8988T (cell line): ENCODE measurements at places on chromosomes 12 and 14.

DNA sequence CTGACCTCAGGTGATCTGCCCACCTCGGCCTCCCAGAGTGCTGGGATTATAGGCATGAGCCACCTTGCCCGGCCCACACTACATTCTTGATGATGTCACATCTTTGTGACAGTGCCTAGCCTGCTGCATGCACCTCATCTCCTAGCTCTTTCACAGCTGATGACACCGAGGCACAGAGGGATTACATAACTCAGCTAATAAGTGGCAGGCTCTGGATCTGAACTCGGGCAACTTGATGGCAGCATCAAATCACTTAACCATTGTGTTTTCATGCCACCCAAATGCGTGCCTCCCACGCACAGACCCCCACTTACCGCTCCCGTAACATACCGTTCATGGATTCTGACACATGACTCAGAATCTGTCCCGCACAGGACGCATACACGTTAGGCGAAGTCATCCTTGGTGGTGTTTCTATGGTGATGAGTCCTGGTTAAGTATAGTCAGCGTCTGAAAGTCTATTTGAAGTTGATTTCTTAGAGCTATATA lies 7.4 kb downstream of the TMEM120B start:
- no peak for DNase-seq

DNA sequence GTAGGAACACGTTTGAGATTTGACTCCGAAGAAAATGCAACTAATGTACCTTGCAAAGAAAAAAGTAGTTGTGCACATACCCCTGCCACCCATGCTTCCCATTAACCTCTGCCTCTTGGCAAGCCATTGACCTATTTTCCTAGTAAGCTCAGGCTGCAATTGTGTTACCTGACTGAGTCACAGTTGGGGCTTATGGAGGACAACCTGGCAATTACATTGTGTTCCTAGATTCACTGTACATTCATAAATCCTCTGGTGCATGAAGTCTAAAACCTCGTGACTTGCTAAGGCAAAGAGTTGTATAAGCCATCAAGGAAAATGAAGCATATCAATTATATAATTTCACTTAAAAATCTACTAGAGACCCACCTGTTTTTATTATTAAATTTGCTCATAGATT lies 62.0 kb upstream of the DUSP6 start:
- no peak for DNase-seq

DNA sequence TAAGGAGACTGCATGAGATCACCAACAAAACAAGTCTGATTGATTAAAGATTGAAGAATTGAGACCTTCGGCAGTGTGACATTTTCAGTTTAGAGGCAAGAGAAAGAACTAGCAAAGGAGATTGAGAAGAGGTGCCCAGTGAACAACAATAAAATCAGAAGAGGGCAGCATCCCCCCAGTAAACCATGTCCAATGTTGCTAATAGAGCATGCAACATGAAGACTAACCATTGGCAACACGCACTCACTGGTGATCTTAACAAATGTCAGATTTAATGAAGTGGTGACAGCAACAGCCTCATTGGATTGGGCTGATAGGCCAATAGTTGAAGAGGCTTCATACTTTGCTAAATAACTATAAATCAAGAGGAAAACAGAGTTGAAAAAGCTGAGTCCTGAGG lies 20.7 kb upstream of the TAS2R14 start:
- no peak for DNase-seq

- DNase-seq, result no peak
Observed at GRCh38 chr12:90917431-90917830, 37.5 kb downstream of the CCER1 start.

DNA sequence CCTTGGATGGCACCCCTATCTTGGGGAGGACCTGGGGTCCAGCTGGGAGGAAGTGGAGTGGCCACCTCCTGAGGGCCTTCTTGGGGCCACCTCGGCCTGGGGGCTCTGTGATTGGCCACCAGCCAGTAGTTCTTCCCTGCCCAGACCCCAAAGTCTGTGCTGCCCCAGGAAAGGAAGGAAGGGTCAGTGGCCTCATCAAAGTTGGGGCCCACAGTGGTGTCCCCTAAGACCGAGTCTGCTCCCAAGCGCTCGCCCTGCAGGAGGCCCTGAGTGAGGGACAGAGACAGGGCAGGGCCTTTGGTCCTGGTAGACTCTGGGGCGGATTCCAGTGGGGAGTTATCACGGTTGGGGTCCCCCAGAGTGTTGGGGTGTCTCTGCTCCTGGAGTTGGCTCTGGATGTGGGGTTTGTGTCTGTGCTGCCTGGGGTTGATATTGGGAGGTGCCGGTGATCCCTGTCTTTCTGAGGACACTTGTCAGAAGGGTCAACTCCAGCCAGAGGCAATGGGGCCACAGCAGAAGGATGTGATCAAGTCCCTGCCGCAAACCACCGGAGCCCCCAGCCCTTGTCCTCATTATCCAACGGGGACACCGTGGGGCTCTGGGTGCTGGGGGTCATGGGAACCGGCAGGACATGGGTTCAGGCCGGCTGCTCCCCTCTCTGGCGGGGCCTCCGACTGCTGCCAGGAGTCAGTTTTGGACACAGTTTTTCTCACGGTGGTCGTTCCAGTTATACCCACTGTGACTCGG lies 364.3 kb downstream of the TMEM121 start:
- no peak for DNase-seq

DNA sequence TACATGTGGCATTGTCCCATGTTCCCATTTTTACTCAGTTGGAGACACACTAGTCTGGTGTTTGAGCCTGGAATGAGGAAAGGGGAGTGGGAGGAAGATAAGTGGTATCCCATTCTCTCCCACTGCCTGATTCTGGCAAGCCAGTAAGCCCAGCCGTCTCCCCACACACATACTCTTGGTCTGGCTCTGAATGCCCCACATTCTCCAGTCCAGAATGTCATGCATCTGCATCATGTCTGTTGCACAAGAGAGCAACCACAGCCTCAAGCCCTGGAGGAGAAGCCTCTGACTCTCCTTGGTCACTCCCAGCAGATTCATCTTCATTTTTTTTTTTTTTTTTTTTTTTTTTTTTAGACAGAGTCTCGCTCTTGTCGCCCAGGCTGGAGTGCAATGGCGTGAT lies 48.0 kb downstream of the DRAM1 start:
- no peak for DNase-seq

- no peak for DNase-seq
Observed at GRCh38 chr12:39804898-39805297, 185.3 kb upstream of the ABCD2 start.

- DNase-seq, result no peak
Observed at GRCh38 chr12:14878488-14878887, 7.2 kb downstream of the MGP start.

- DNase-seq, result no peak
Observed at GRCh38 chr14:68216957-68217356, 397.4 kb downstream of the RAD51B start.

GRCh38 chr14:81221579-81222102 lies 882 bp upstream of the GTF2A1 start:
- DNase-seq, result no peak

- no peak for DNase-seq
Observed at GRCh38 chr12:67625004-67625403, 23.5 kb upstream of the DYRK2 start.

- no peak for DNase-seq
Observed at GRCh38 chr12:67662910-67663538, 14.5 kb downstream of the DYRK2 start.

- no peak for DNase-seq
Observed at GRCh38 chr12:59087077-59087673, 166.9 kb upstream of the LRIG3 start.

DNA sequence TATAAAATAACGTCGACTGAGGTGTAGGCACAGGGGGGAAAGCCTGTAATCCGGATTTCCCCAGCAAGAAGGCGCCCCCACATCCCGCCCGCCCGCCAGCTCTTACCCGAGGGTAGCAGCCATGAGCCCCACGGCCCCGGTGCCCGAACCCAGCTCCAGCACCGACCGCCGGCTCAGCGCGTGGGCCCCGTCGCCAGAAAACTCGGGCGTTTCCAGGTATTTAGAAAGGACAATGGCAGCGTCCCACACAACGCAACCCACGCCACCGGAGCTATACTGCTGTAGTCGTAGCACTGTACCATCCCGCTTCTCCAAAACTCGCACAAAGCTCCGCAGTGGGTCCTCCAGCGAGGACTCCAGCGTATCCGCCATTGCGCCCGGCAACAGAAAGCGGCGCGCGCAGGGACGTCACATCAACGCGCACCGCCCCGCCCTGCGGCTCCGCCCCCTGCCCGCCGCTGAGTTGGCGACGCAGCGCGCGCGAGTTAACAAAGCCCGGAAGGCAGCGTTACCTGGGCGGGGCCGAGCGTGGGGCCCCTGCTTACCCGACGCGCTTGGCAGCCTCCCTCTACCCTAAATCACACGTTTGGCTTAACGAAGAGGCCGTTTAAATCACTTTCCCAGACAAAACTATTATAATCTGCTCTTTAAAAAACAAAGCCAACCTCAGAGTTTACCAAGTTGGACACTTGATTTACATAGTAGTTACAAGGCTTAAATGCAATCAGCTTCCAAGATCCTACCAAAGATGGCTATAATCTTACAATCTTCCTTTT lies at the start of gene VCPKMT:
TSS of gene VCPKMT (minus strand) at position 392 of the 776 bp plus-strand sequence. CDS start at position 372, 20 bp downstream.
- DNase-seq, result peak; percentile 70

GRCh38 chr12:28331130-28331529 lies 140.9 kb downstream of the CCDC91 start:
- no peak for DNase-seq

- DNase-seq, result peak; percentile 69
Observed at GRCh38 chr12:124466216-124467128, 100.9 kb downstream of the NCOR2 start.

DNA sequence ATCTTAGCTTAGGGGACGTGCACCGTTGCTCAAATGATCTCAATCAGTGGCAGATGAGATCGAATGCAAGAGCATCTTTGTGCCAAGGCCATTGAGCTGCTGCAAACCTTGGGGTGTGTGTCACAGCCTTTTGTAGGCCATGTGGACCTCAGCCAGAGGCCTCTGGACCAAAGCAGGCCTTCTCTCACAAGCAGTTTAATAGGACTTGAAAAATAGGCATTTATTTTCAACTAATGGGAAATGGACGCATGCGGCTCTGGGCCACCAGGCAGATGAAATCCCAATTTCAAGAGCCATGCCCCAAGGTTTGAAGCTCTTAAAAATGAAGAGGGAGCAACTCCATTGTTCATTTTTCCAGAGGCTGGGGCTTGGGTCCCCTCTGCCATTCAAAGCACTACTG lies 87.3 kb downstream of the TTC7B start:
- DNase-seq, result no peak

DNA sequence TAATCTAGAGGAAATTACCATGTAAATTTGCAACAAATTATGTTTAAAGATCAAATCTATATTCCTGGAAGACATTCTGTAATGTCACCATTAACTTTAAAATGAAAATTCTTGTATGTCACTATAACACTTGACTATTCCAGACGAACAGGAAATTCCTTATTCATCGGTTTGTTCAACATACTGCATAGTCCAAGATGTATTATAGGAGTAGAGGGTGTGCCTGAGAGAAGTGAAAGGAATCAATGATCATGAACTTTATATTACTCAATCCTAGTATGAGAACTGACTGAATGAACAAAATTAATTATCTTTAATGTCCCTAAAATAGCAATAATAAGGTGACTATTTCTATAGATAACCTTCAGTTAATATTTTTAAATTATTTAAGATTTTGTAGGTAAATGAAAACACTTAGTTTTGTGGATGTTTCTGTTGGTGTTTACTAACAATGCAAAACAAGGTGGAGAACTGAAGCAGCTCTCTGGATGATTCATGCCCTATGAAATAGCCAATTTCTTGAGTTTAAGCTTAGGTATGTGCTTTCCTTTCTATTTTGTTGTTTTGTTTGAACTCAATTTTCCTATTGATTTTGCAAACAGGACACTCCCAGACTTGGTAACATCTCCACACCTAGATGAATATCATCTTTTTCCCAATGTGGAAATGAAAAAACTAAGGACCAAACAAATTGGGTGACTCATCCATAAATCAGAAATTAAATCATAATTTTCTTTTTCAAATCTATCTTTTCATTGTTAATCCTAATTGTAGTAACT lies 18.2 kb upstream of the ITPR2 start:
- DNase-seq, result no peak

DNA sequence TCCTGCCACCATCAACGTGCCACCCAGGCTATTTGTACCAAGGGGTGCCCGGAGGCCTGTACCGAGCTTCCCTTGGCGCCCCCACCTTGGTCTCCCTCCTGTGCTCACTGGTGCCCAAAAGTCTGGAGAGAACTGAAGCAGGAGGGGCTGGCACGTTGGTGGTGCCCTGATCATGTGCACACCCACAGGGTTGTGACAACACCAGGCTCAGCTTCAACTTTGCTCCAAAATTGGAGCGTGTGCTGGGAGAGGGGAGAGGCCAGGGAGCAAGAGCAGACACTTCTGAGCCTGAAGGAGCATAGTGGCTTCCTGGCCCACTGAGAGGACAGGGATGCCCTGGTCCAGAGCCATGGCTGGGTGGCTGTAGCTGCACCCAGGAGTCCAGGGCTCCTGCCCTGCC lies 13.0 kb upstream of the LPCAT3 start:
- DNase-seq, result no peak

GRCh38 chr12:48286665-48287064 lies 64.1 kb downstream of the ZNF641 start:
- DNase-seq, result no peak

- DNase-seq, result no peak
Observed at GRCh38 chr14:61322799-61323290, 1.5 kb downstream of the PRKCH start.

DNA sequence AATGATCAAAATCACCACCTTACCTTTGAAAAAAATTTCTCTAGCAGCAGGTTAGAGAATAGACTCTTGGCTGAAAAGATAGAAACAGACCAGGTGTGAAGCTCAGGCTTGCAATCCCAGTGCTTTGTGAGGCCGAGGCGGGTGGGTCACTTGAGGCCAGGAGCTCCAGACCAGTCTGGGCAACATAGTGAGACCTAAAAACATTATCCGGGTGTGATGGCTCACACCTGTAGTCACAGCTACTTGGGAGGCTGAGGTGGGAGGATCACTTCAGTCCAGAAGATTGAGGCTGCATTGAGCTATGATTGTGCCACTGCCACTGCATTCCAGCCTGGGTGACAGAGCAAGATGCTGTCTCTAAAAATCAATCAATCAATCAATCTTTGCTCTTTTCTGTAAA lies 105.3 kb upstream of the TBX3 start:
- DNase-seq, result no peak

DNA sequence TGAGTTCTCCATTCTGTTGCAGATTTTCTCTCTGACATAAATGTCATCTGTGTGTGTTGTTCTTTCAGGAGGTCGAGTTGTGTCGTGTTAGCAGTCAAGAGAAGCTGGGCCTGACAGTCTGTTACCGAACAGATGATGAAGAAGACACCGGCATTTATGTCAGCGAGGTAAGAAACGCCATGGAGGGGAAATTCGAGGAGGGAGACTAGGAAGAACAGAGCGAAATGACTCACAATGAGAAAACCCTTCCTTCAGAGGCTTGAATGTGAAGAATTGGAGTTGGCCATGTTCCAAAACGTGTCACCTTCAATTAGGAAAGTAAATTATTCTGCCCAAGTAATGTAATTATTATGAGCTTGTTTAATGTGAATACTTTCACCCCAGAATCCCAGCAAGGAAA lies 364.5 kb downstream of the PDZRN4 start:
- no peak for DNase-seq

- DNase-seq, result no peak
Observed at GRCh38 chr14:64059454-64060198, 206.8 kb downstream of the SYNE2 start.
